ENCODE measurements at places on chromosomes 6 and 20. TPM values are rescaled to one million over a fixed set of nuclear protein-coding genes. Genes with fewer than 3 reads are reported as not detected.
A peak's percentile ranks its signal among the peaks of the same experiment; 100 is the strongest.

DUSP15 gene
- total RNA-seq, result 2.0 TPM

MACROD2 gene
- 22.4 TPM for total RNA-seq

- peak; percentile 47 for DNase-seq
These were observed 301.1 kb downstream of the TAF4 start for GRCh38 chr20:61764471-61765025.

GRCh38 chr6:23601811-23602345 lies 524.1 kb upstream of the NRSN1 start:
- DNase-seq, result no peak

DNA sequence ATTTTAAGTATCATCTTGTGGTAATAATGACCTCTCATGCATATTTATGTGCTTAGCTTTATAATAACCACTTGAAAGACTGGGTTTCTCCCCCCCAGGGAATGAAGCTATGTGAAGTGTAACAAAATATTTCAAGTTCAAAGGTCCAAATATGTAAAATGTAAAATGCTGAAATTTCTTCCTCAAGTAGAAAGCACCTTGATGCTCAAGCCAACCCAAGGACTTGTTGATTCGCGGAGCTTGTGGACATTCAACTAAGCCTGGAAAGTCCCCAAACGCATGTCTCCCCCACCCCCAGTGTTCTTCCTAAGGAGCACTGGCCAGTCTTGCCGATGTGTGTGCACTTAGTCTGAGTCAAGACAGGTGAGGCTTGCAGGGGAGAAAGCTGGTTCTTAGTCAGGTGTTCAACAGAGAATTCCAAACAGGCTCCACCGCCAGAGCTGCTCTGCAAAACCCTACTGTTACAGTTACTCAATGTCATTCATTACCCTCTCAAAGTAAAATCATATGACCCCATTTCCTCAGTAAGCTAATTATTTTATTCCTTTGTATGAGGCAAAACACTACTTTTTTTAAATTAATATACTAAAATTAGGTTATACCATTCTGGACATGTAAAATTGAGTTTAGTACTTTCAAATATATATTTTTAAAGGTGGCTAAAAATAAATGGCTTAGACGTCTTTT lies 46.9 kb upstream of the QKI start:
- no peak for DNase-seq

- no peak for DNase-seq
These were observed 679.3 kb downstream of the DHX35 start for GRCh38 chr20:39641423-39641822.

DNA sequence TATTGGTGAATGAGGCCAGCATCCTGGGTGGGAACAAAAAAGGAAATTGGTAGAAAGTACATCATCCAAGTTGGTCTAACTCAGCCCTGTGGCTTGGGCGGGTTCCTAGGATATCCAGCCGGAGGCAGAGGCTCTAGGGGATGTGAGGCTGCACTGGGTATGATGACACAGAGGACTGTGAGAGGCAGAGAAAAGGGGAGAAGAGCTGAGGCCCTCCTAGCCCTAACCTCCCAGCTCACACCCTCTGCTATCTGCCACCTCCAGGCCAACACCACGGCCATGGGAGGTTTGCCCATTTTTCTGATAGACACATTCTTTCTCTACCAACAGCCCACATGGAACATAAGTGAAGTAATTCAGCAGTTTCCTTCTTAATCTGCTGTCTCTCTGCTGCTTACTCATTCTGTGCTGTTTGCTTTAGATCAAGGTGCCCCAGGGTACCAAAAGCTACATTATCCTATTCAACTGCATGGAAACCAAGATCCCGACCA lies 284.4 kb downstream of the ESR1 start:
- DNase-seq, result no peak
